ENCODE measurements at places on chromosomes 5 and 9.
A peak's percentile ranks its signal among the peaks of the same experiment; 100 is the strongest.

GRCh38 chr5:51148437-51148836, 234.8 kb upstream of the ISL1 start:
- DNase-seq, result no peak

DNA sequence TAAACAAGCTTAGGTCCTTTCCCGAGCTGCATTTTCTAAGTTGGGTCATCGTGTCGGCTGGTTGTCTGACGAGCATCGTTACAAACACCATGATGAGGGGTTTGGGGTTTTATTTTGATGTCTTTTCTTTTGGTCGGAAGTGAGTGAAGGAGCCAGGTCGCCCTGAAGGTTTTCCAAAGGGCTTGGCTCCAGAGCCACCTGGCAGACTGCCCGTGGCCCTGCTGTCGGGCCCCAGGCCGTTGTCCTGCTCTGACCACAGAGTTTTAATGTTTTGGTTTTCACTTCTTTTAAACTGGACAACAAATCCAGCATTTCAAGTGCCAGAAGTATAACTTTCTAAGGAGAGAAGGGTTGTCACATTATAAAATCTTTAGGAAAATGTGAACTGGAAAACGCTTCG, 42.3 kb downstream of the TENT4A start:
- DNase-seq, result no peak

DNA sequence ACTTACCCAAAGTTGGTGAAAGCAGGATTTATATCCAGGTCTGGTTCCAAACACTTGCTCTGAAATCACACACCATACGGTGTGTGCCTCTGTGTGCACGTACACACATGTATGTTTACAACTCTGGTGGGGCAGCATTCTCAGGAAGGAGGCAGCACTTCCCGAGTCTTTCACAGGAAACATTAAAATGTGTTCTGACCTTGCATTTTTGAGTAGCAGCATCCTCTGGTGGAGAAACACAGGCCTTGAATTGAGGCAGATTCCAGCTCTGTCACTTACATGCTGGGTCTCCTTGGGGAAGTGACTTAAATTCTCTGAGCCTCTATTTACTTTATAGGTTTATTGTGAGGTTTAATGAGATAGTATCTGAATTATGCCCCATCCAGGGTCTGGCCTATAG, 126.4 kb downstream of the RGS3 start:
- DNase-seq, result no peak

- no peak for DNase-seq
Measured at GRCh38 chr5:139912804-139913203, 117.2 kb downstream of the PSD2 start.

DNA sequence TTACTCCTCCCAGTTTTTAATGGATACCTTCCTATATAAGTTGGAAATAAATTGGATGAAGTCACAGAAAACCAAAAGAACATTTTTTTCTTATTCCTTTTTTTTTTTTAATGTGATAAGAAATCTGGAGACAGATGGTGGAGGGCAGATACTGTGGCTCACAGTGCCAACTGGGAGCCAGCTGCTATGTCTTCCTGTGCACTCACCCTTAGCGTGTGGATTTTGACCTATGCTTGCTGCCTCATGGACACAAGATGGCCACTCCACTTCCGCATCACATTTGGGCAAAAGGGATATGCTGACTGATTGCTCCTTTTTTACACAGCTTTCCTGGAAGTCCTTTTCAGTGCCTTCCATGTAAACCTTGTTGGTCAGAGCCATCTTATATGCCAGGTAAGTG, 342.6 kb downstream of the MAN2A1 start:
- no peak for DNase-seq

DNA sequence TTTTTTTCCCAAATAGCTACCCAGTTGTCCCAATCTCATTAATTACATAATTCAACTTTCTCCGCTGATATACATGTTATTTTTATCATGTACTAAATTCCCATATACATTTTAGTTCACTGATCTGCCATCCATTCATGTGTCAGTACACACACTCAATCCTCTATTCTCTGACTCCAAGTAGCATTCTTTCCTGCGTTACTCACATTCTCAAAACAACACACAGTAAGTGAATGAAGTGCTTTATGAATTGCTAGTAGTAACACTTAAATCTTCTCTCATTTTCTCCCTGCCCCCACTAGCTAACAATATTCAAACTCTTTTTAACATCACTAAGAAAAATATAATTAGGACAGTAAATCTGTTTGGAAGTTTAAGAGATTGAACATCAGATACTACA, 8.9 kb downstream of the ZNF366 start:
- DNase-seq, result no peak

GRCh38 chr9:104769655-104770054, 5.7 kb downstream of the NIPSNAP3B start:
- no peak for DNase-seq

DNA sequence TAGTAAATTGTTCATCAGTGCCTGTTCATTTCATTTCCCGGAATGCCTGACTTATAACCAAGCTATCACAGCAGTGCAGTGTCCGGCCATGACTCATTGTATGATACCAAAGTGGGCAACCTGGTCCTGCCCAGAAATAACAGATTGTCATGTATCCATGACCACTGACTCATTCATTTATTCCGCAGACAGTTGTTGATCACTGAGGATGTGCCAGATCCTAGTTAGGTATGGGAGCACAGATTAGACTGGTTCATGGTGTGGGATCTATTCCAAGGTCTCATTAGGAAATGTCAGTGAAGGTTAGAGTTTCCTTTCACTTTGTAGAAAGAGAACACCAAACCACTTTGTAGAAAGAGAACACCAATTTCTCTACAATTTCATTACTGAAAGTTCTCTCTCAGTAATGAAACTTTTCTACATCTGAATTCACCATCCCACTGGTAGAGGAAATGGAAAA, 8.7 kb downstream of the NREP start:
- no peak for DNase-seq

- peak; percentile 52 for DNase-seq
Measured at GRCh38 chr5:178145965-178146820, 7.5 kb downstream of the NHP2 start.

DNA sequence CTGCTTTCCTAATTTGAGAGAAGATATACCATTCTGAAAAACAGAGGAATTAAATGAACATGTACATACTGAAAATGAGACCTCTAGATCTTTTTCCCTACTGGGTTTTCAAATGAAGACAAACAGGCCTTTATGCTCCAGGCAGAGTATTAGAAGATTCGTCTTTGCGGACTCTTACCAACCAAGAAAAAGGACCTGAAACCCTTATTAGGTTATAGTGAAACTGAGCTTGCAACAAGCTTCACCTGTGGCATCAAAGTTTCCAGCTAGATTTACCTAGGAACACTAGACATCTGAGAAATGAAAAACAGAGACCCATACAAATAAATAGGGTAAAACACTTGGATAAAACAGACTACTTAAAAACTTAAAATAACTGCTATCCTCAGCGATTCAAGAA, 46.3 kb downstream of the SMIM15 start:
- DNase-seq, result no peak

DNA sequence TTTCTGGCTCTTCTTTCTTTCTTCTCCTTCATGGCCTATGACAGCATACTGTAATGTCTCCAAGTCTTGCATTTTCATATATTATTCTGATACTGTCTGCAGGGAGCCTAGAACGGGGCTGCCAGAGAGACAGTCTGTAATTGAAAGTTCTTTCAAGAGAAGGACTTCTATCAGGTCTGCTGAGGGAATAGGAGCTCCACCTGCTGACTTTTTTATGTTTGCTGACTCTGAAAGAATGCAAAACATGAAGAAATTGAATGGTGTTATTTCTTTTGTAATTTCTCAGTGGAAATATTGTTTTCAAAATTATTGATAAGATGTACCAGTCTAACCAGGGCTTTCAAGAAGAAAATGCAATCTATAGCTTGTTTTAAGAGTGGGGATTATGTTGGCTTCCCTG, 121.9 kb upstream of the RFX3 start:
- DNase-seq, result no peak

DNA sequence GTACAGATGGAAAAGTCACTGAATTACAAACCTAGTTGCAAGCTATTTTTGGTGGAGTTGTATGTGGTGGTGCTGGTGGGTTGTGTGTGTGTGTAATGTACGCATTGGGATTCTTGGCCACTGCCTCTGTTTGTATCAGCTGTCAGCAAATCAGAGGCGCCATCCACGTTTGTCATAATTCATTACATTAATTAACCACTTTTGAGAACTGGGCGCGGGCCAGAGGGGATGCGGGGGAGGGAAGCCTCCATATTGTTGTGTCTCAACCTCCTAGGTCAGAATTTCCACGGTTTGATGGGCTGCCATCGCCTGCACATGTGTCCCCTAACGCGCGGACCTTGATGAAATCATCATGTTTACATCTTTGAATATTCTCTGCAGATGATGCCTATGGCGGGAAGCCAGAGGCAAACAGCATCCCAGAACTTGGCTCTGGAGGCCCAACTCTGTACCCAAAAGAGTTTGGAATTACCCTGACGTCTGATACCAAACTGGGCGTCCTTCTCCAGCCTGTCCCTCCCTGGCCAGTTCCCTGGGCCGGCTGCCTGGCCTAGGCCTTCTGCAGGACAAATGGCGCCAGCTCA, 54.9 kb downstream of the FGF18 start:
- no peak for DNase-seq

- DNase-seq, result no peak
Measured at GRCh38 chr5:126818736-126819135, 41.8 kb downstream of the LMNB1 start.

GRCh38 chr5:65672796-65673195, 48.0 kb downstream of the SHLD3 start:
- no peak for DNase-seq

- DNase-seq, result no peak
Measured at GRCh38 chr5:17289681-17290539, 72.5 kb downstream of the BASP1 start.

DNA sequence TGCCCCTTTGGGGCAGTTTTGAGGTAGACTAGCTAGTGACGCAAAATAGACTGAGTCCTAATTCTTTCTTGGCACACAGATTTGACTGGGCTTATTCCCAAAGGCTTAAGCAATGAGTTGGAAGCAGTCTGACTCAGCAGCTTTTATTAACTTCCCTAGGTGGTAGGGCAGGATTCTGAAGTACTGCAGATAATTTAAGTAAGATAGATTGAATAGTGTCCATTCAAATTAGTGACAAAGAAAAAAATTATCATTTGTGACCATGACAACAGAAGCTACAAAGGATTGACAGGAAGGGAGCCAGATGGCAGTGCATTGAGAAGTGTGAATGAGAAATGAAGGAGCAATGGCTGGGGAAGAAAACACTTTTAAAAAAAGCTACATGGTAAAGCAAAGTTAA, 649.4 kb downstream of the CDH9 start:
- no peak for DNase-seq

DNA sequence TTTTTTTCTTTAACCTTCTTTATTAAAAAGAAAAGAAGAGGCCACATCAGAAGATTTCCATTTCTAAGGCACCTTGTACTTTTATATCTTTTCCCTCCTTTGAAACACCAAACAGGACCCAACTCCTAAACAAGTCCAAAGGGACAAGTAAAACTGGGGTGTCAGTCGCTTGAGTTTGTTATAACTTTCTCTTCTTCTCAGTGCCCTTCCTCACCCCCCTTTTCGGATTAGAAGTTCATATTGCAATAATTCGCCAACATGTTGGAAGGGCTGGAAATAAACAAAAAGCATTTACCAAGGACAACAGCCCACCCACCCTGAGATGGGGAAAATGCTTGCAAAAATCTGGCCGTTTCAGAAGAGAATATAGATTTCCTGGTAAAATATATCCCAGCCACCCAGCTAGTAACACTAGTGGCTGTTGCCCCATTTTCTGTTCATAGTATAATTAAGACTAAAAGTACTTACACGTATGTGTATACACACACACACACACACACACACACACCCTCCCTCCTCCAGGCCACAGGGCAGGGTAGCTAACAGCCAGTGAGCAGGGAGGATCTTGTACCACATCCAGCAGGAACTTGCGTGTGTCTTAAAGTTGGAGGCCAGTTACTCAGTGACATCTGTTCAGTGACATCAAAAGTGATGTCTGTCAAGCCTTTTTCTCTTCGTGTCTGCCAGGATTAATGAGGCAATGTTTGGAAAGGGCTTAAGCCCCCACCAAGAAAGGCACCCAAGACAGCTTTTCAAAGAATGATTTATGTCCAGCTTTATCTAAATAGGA, 149.1 kb upstream of the KLF4 start:
- no peak for DNase-seq

DNA sequence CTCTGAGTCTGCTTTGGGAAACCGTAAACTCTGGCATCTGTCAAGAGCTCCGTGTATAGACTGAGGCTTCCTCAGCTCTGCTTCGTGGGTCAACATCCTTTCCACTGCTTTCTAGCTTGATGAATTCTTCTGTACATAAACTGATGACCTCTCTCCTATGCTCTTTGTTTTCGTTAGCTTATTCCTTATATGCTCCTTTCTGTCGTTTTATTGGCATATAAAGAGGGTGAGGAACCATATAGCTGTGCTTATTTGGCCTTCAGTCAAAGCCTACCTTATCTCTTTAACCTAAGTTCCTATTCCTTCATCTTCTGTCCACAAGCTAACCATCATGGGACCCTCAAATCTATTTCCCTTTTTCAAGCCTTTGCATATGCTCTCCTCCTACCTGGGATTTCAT, 39.4 kb upstream of the CARTPT start:
- no peak for DNase-seq

GRCh38 chr5:158792976-158793375, 306.7 kb downstream of the EBF1 start:
- DNase-seq, result no peak

DNA sequence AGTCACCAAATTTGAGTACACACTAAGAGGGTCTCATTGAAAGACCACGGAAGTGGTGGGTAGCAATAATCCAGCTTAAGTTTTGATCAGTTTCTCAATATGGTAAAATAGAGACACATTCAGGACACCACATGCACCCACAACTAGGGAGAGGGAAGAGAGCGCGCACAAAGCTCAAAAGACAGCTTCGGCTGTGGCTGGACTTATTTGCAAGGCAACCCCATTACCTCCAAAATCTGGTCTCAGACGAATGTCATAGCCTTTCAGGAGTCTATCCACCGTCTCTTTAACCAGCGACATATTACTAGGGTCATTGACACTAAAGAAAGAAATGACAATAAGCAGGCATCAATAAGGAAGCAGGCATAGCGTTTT, 443 bp downstream of the GABRB2 start:
- DNase-seq, result no peak
